Activated naive CD4-positive, alpha-beta T cell treated with anti-CD3 and anti-CD28 coated beads for 36 hours (primary cell): ENCODE measurements at places on chromosomes 1 and 21. TPM values are rescaled to one million over a fixed set of nuclear protein-coding genes. Genes with fewer than 3 reads are reported as not detected.

The ARHGEF19 gene
- 5.3 TPM for total RNA-seq

The GUCA2B gene
- total RNA-seq, result not detected

The KCNJ15 gene
- 0.96 TPM for total RNA-seq

The DNM3 gene
- total RNA-seq, result 0.96 TPM

The DCST1 gene
- not detected for total RNA-seq

The HSPG2 gene
- 4.5 TPM for total RNA-seq

The FCGR1A gene
- not detected for total RNA-seq

The ORC1 gene
- total RNA-seq, result 49.3 TPM

The MMP23B gene
- total RNA-seq, result 0.64 TPM

The CELA2B gene
- not detected for total RNA-seq

The FAM167B gene
- total RNA-seq, result 0.38 TPM

The ITLN2 gene
- not detected for total RNA-seq

The FAM72C gene
- 43.4 TPM for total RNA-seq

The SPRR2F gene
- total RNA-seq, result not detected

The AQP10 gene
- total RNA-seq, result not detected

The SNX7 gene
- 0.12 TPM for total RNA-seq

The FCGR3A gene
- total RNA-seq, result not detected

The CSF1 gene
- 12.0 TPM for total RNA-seq

The SPRR5 gene
- not detected for total RNA-seq

The FCN3 gene
- total RNA-seq, result not detected

The AMY1B gene
- not detected for total RNA-seq

The OR2L5 gene
- total RNA-seq, result not detected
